ENCODE measurements at places on chromosomes 12 and 14. TPM values are rescaled to one million over a fixed set of nuclear protein-coding genes. Genes with fewer than 3 reads are reported as not detected.

The JPH4 gene
- total RNA-seq: not detected

DNA sequence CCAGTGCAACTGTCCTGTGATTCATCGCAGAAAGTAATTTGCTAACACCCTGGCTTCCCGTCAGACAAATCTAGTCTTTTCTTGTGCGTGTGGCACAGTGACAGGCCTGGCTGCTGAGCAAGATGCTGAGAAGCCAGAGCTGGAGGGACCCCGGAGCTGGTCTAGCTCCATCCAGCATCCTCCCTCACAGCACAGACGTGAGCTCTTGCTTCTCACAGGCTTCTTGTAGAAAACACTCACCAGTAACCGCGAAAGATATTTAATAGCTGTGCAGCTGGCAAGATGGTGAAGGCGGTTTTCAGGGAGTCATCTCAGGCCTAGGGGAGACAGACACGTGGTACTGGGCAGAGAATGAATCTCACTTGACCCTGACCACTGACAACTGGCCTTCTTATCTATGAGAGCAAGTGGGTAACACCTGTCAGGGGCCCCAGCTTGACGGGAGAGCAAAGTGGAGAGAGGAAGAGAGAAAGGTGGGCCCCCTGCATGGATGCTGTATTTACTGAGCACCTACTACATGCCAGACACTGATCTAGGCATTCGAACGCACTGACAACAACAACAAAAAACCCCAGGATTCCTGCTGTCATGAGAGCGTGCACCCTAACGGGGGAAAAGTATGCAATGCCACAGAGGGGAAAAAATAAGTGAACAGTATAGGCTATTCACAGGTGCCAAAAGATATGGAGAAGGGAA, 63.3 kb downstream of the CCDC88C start:
- no peak for DNase-seq

DNA sequence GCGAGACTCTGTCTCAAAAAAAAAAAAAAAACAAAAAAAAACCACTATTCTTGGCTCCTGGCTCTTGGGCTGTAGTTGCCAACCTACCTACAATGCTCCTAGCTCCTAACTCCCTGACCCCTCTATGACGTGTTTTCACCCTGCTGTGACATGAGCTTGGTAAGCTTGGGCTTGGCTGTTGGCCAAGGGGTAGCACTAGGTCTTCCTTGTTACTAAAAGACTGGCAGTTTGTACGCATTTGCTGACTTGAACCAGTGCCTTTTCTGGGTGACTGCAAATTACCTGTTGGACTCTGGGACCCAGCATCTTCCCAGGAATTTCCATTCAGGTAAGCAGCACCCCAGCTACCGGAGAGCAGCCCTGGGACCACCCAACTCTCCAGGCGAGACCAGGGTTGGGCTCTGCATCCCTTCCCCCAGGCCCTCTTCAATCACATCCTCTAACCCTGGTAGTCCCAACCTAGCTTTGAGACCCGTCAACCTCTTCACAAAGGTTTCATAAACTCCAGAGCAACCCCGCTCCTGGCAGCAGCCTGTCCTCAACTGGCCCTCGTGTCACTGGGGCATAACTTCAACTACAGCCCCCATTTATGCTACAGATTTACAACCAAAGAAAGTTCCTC, 8.3 kb downstream of the CDK2AP1 start:
- no peak for DNase-seq

DNA sequence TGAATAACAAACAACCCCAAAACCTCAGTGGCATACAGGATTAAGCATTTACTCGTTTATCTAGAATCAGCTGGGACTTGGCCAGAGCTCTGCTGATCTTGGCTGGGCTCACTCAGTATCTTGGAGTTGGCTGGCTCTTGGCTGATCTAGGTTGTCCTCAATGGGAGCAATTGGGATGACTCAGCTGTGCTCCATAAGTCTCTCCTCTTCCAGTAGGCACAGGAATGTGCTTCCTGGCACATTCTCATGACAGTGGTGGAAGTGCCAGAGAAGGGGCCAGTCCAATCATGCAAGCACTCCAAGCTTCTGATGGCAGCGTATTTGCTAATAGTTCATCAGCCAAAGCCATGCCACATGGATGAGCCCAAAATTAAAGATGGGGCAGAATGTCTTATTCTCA, 41.7 kb upstream of the ANO4 start:
- DNase-seq: no peak

The OTUB2 gene
- total RNA-seq: 15.0 TPM

The CD163L1 gene
- total RNA-seq: 1.7 TPM

DNA sequence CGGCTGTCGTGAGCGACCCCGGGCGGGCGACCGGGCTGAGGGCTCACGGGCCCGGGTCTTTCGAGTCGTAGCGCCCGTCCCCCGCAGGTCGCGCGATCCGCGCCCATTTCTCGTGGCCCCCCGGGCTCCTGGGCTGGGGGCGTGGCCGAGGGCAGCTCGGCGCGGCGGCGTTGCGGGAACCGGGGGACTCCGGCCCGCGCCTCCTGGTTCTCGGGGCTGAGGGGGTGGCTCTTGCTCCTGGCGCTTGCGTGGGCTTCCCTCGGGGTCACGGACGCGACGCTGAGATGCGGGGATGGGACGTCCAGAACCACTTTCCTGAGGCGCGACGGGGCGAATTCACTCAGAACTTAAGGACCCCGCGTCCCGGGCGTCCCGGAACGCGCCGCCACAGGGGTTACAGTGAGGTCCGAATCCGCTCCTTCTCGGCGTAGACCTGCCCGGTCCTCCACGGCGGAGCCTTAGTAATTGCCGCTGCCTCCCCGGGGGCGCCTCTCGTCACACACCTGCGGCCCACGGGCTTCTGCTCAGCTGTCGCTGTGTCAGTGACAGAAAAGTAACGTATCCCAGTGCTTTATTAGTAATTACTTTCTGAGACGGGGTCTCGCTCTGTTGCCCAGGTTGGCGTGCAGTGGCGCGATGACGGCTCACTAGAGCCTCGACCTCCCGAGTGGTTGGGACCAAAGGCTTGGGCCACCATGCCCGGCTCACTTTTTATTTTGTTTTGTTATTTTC, 606 bp downstream of the EP400 start:
- no peak for DNase-seq
